ENCODE measurements at places on chromosomes 2 and 18.

DNA sequence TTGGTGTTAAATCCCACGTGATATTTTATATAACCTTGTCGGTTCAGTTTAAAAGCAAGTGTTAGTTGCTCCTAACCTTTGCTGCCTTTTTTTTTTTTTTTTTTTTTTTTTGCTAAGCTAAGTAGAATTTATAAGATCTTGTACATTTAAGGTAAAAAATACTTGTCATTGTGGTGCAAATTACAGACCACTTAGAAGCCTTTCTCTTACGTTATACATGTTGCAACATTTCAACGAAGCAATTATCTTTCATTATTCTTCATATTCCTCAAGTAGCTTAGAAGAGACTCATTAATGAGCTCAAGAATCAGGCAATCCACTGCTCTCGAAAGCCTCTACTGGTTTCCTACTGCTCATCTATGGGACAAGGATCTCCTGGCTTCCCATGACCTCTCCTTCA, 14.9 kb upstream of the IL1RL2 start:
- no peak for DNase-seq

DNA sequence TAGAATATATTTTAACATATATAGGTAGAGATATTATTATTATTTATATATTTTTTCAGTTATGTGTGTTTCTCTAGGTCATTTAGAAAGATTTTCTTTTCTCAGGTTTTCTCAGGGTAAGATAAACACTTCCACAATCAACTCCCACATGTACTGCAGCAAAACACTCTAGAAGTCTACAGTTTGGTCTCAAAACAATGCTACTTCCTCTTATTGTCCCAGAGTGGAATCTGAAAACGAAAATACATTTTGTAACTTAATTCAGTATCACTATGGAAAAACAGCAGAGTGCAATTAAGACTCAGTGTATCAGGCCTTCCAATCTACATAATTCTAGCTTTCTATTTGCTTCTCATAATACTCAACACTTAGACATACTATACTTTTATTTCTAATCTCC, 190.1 kb upstream of the SLC35G4 start:
- no peak for DNase-seq

- DNase-seq: no peak
These were observed 109.3 kb downstream of the ADCYAP1 start for GRCh38 chr18:1013951-1014350.

DNA sequence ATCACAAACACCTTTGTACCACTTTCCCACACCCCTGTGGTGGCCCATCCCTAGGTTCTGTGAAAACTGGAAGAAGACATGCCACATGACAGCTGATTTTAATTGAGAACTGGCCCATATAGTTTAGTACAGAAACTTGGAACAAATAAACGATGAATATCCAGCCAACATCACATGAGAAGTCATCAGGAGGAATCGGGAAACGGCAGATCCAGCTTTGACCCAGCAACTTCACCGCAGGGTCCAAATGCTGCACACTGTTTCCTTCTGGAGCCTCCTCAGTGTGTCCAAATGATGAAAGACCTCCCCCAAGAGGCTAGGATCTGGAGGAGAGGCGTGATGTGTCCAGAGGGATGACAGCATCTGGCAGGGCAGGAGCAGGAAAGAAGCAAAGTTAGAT, 75.5 kb downstream of the COPS8 start:
- no peak for DNase-seq

DNA sequence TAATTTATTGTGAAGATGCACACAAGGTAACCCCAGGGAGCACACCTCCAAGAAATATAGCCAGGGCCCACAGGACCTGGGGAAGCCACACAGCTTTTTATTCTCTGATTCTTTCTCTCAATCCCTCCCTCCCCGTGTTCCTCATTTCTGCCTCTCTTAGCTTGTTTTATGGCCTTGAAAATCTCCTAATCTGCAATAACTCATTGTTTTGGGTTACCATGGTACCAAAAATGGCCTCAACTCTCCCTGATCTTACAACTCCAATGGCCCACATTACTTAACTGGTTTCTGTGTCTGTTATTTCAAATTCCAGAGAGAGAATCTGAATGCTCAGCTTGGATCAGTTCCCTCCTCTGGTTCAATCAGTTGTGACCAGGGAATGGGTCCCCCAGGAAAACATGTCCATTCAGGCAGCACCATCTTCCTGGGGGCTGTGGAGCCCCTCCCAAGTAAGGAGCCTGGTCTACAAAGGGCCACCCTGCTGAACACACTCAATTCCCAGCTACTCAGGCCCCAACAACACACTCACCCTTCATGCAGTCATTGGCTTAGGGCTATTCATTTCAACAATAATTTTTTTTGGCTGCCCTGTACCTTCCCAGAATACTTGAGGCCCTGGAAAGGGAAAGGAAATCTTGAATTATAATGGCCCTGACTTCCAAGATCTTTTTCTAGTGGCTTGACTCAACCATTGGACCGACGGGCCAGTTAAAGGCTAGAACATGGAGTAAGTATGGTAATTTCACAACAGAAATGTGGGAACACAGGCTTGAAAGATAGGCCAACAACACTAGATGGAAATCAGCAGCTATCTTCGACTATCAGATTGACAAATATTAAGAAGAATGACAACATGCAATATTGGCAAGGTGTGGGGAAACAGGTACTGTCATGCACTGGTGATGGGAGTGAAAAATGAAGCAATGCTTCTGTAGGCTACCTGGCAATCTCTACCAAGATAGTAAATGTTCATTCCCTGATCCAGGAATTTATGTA, 41.6 kb upstream of the ST3GAL5 start:
- DNase-seq: no peak

Measured in NCI-H2081 (cell line).